ENCODE measurements at places on chromosomes 5 and 9.

DNA sequence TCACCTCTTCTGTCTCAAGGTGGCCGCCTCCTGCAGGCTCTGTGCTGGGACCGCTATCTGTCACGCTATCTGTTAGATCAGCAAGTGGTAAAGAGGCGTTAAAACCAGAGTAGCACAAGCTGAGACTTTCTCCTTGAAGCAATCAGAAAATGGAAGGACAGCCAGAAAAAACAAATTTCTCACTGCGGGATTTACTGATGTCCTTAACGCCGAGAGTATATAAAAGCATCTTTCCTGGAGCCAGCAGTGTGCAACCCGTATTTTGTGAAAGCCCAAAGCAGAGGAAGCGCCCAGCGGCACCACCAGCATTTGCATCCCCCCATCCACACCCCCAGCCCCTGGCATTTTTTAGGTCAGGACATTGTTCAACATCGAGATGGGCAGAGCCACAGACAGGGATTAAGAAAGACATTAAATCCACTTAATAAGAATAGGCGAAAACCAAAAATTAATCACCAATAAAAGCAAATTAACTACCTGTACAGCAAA lies 48.6 kb downstream of the DUSP1 start:
- DNase-seq: no peak

GRCh38 chr9:34587271-34587670 lies 2.3 kb downstream of the CNTFR start:
- no peak for DNase-seq

DNA sequence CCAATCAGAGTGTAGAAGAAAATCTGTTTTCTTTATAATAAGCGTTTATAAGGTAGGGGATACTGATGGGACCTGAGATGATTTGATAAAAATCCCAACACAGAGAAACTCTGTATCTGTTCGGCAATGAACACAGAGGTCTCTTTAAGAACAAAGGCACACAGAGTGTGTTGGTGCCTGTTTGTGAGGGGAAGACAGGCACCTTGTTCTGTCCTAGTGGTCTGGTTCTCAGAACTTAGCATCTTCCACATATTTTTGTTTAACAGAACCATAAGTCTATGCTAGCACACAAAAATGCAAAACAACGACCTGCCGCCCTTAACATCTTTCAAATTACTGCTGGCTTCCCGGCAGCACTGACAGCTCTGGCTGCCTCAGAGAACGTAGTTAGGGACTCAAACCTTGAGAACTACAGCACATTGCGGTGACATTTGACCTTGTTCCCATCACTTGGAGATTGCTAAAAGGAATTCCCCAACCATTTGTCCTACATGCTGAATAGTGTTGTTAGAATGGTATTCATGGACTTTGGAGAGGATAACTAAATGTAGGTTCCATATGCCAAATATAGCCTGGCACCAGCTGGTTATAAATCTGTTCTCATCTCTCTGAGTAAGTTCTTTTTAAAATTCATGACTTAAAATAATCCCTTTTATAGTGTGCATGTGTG lies 871.7 kb upstream of the TYRP1 start:
- no peak for DNase-seq

- DNase-seq: no peak
These were observed 35.1 kb downstream of the NDUFS6 start for GRCh38 chr5:1836176-1836890.

DNA sequence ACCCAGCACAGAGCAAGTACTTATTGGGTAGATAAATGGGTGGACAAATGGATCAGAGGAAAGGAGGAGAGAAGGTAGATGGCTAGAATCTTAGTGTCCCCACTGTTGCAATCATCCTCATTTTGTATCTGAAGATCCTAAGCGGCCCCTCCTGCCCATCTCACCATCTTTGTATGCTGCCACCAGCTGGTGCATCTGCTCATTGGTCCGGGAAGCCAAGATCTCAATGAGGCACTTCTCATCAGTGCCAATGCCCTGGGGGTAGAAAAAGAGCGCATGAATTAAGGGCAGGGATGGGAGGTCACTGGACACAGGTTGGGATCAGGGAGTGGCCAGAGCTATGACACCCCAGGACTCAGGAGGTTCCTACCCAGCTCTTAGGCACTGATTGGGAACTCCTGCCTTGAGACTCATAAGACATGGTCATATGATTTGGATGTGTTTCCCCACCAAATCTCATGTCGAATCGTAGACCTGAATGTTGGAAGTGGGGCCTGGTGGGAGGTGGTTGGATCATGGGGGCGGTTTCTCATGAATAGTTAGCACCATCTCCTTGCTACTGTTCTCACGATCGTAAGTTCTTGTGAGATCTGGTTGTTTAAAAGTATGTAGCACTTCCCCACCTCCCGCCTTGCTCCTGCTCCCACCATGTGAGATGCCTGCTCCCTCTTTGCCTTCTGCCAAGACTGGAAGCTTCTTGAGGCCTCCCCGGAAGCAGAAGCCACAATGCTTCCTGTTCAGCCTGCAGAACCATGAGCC lies 20.3 kb downstream of the ANXA6 start:
- DNase-seq: no peak

DNA sequence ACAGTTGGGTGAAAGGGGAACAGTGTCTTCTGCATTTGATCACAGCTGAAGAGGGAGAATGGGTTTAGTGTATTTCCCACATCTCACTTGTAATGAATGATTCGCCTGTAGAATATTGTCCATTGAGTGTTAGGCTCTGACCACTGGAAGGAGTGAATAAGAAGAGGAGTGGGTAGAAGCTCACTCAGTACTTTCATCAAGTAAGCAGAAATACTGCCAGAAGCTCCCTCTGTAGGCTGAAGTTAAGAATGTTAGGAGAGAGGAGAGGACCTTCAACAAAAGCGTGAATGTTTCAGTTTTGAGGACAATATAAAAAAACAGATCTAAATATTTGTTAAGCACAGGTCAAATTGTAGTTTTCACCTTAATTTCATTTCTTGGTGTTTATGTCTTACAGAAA lies 27.5 kb downstream of the FSD1L start:
- peak; percentile 57 for DNase-seq

GRCh38 chr5:50501491-50502228 lies 60.6 kb upstream of the EMB start:
- no peak for DNase-seq

- peak; percentile 58 for DNase-seq
These were observed 10.0 kb downstream of the ZSWIM6 start for GRCh38 chr5:61342071-61342501.

DNA sequence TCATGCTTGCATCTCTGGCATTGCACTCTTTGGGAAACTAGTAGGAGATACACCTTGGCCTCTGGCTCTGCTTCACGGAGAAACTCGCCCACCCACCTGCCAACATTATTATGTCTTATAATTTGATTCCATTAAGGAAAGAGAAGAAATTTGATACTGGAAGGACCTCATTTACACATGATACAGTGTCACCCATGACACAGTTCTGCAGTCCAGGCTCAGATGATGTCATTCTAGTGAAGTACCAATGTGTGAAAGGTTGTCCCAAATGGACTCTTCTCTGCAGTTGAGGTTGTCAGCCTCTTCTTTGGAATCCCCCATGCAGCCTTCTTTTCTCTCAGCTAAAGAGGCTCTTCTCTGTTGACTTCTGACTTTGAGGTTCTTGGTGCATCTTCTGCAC lies 329.1 kb downstream of the NTRK2 start:
- DNase-seq: no peak

Measured in kidney tubule cell (primary cell).